ENCODE measurements at places on chromosomes 3 and 15.

- no peak for DNase-seq
Measured at GRCh38 chr3:174170248-174170647, 688.9 kb upstream of the NAALADL2 start.

DNA sequence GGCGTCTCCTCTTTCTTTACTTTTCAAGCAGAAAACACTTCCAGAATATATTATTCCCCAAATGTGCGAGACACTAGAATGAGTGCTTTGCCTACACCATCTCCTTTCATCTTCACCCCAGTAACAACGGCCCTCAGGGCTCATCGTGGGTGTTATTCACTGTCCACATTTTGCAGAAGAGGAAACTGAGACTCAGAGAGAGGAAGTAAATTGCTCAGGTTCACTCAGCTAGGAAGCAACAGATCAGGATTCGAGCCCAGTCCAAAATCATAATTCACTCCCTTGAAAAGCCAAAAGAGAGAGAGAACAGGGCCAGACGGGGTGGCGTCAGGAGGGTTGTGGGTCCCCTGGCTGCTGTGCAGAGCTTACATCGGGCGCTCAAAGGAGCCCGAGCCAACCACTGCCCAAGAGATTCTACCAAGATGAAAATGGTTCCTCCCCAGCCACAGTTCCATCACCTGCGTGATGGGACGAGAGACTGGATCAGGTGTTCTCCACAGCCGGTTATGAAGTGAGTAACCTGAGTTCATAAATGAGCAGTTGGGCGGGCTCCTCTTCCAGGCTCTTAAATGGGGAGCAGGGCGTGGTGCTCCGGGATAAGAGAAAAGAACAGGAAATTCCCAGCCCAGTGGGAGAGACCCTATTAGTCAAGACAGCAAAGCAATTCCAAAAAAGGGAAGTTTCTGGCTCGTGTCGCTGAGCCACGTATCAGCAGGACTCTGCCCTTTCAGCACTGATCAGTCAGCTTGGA lies 48.6 kb upstream of the FLNB start:
- DNase-seq = peak; percentile 35

DNA sequence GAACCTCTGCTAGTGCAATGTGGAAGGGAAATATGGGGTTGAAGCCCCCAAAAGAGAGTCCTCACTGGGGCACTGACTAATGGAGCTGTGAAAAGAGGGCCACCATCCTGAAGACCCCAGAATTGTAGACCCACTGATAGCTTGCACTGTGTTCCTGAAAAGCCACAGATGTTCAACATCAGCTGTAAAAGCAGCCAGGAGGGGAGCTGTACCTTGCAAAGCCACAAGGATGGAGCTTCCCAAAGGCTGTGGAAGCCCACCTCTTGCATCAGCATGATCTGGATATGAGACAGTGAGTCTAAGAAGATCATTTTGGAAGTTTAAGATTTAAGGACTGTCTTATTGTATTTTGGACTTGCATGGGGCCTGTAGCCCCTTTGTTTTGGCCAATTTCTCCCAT lies 125.8 kb upstream of the TGFBR2 start:
- no peak for DNase-seq

GRCh38 chr15:64476550-64476949 lies 16.2 kb downstream of the ZNF609 start:
- DNase-seq = peak; percentile 32

- no peak for DNase-seq
Measured at GRCh38 chr3:61445924-61446323, 115.4 kb upstream of the PTPRG start.

DNA sequence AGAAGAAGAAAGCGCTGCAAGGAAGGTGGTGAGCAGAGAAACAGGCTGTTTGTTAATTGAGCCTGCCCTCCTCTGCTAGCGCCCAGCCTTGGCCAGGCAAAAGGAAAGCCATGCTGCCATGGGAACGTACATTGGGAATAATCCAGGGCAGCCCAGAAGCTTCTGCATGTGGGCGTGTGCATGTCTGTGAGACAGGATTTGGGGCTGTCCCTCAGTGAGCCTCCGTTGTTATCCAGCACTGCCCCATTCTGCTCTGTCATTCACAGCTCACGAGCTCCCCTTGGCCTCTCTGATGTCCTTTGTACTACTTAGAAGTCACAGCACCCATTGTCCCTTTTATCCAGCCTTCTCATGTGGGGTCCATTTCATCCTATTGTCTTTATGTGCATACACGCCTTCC lies 239.1 kb upstream of the ROPN1 start:
- DNase-seq = no peak

- DNase-seq = no peak
Measured at GRCh38 chr3:18747383-18747782, 322.2 kb upstream of the SATB1 start.

DNA sequence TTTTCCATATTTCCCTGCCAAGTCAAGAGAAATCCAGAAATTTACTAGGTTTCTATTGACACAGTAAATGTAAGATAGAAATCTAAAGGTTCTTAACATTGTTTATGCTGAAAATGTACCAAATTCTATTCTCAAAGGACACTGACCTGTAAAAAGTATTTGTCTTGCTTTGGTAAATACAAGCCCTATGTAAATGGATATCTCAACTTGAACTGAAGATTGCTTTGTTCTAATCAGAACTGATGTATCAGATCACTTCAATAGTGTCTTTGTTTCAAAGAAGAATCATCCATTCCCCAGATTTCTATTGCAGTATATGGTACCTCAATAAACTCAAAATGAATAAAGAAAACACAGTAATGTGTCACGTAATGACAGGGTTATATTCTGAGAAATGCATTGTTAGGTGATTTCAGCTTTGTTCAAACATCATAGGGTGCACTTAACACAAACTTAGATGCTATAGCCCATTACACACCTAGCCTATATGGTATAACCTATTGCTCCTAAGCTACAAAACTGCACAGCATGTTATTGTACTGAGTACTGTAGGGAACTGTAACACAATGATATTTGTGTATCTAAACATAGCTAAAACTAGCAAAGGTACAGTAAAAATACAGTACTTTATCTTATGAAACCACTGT lies 143.5 kb upstream of the NECTIN3 start:
- DNase-seq = no peak

- DNase-seq = no peak
Measured at GRCh38 chr3:146466604-146467003, 2.8 kb downstream of the PLSCR2 start.

- no peak for DNase-seq
Measured at GRCh38 chr3:176208283-176208682, 989.0 kb downstream of the TBL1XR1 start.

- DNase-seq = no peak
Measured at GRCh38 chr3:151206201-151206600, 3.2 kb upstream of the GPR171 start.

- peak; percentile 10 for DNase-seq
Measured at GRCh38 chr15:101497484-101498034, 8.1 kb upstream of the PCSK6 start.

DNA sequence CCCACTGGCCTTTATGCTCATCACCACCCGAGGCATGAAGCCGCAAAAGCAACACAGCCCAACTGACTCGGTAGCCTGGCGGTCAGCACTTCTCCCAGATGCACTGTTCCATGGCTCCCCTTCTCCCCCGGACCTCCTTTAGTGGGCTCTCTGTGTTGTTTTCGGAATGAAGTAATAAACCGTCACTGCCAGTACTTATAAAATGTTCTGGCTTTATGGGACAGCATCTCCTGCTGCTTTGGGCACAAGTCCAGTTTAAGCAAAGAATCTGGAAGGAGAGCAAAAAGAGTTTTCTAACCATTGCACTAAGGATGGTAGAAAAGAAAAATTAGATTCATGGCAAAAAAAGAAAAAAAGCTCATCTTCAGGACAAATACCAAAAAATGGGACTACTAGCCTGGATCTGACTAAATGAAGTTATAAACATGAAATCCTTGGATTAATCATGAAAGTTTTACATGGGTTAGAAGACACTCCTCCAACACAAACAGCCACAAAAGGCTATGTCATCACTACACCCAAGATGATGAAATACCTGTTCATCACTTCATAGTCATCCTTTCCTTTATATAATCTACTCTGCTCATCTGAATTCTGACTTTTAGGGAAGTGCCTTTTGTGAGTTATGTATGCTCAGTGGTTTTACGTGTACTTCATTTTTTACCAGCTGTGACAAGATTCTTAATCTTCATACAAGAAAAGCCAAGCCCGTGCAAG lies 89.5 kb upstream of the UBE2E2 start:
- DNase-seq = no peak

- no peak for DNase-seq
Measured at GRCh38 chr3:54168451-54168850, 46.1 kb downstream of the CACNA2D3 start.

GRCh38 chr3:45929042-45929679 lies 14.1 kb upstream of the CXCR6 start:
- DNase-seq = peak; percentile 88

DNA sequence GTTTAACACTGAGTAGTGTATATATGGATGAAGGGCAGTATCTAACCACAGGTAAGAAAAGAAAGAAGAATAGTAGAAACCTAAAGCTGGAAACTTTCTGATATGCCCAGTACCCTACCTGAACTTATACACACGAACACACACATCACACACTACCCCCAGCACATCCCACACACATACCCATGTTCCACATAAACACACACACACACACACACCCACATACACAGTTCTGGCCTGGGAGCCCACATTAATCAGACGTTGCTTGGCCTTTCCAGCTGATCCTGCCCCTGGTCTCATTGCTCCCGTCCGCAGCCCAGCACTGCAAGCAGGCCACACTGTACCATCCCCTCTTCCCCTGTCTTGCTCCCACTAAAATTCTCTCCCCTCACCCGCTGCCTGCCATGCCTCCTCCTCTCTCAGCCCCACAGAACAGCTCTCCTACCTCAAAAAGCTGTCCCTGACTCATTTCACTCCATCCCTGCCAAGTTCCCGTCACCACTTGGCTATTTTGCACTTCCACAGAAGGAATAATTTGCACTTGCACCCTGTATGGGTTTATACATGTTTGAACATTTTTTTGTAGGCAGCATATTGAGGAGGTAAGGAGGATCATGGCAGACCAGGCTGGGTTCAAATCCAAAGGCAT lies 185.8 kb upstream of the PPP2R3A start:
- no peak for DNase-seq

GRCh38 chr3:116474032-116474780 lies 28.9 kb upstream of the LSAMP start:
- DNase-seq = no peak

DNA sequence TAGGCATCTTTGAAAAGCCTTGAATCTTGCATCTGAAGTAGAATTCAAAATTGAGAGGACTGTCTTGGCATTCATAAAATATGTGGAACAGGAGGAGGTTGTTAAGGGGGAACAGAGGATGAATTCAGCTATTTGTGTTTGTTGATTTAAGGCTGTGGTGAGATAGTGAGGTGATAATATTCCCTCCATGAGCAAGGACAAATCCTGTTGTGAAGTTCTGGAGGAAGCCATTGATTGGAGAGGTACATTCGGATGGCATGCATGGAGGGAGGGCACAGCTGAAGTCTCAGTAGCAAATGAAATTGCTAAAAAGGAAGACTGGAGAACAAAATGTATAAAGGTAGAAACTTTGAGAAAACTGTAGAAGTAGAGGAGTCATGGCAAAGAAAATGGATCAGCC lies 443.8 kb downstream of the NLGN1 start:
- no peak for DNase-seq

GRCh38 chr3:194194757-194195085 lies 58.8 kb downstream of the HES1 start:
- no peak for DNase-seq

DNA sequence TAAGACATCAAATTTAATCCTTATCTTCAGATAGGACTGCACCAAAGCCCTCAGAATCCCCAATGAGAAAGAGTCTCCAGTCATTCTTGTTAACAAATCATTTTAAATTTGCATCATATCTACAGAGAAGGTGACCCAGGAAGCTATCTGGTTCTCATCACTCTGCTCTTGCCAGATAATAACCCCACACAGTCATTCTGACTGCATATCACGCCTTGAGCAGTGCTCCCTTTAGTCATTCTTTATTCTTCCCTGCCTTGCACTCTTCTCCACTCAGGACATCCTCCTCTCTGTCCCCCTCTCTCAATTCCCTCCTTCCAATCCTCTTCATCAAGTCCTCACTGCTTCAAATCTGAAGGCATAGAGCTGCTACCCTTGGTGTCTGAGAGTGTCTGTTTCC lies 83.7 kb upstream of the COL6A6 start:
- DNase-seq = no peak

GRCh38 chr3:54243056-54243931 lies 120.9 kb downstream of the CACNA2D3 start:
- no peak for DNase-seq

DNA sequence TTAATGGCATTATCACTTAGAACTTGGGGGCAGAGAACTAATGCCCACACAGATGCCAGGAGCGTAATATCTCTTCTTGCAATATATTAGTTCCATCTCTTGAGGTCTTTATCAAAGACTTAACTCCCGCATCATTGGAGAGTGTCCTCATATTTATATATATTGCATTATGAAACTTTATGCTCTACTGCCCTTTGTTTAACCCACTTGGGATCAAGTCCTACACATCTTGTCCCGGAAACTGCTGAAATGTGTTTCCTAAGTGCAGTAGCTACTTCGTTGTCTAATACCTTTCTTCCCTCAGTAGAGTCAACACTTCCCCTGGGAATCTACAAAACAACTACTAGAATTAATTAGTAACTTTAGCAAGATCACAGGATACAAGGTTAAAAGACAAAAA lies 1029.2 kb downstream of the OTOL1 start:
- no peak for DNase-seq

- peak; percentile 35 for DNase-seq
Measured at GRCh38 chr15:72231833-72232478, 966 bp upstream of the PKM start.

DNA sequence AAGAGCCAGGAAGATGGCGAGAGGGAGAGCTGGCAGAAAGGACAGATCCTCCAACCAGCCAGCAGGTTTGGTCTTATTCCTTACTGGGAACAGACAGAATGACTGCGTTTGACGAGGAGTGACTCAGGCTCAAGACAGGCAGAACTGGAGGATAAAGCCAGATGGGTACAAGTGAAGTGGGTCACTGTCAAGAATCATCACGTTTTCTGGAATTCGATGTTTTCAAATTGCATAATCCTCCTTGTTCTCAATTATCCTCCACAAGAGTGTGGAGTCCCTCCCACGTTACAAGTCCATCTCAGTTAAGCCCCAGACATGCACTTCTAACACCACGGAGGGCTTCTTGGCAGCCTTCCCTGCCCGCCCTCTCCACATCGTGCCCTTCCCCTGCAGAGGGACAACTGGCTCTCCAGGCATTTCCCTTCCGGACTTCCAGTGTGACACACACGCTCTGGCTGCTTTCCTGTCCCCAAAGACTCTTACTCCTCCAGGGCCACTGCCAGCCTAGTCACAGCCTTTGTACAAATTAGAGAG lies 183.1 kb downstream of the CHST2 start:
- no peak for DNase-seq

DNA sequence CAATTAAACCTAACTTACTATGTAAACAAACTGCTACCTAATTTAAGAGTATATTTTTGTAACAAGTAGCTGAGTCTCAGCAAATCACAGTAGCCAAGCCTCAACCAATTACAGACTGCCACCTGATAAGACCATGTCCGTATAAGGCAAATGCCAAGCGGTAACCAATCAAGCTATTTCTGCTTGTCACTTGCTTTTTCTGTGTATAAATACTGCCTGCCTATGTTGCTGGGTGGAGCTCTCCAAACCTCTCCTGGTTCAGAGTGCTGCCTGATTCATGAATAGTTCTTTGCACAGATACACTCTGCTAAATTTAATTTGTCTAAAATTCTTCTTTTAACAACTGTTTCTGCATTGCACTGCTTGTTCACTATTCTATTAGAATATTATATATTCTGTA lies 42.6 kb downstream of the ZNF148 start:
- no peak for DNase-seq

Data from GM10248 (cell line).